ENCODE measurements at places on chromosomes 11 and 22. TPM values are rescaled to one million over a fixed set of nuclear protein-coding genes. Genes with fewer than 3 reads are reported as not detected.
A peak's percentile ranks its signal among the peaks of the same experiment; 100 is the strongest.

DNA sequence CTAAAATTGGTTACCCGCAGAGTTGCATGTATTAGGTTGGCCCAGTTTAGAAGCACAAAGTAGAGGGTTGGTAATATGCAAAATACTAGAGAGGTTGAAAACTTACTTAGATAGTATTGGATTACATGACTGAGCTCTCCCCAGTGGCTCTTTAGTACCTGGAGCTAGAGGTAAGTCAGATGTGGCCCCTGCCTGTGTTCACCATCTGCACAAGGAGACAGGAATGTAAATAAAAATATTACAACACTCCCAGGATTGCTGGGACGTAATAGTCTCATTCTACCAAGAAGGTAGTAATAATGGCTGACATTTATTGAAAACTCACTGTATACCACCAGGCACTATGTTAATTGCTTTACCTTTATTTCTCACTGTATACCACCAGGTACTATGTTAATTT lies 129.6 kb downstream of the SLC17A6 start:
- DNase-seq: no peak

- no peak for DNase-seq
Observed at GRCh38 chr11:72727521-72727920, 24.7 kb downstream of the ARAP1 start.

DNA sequence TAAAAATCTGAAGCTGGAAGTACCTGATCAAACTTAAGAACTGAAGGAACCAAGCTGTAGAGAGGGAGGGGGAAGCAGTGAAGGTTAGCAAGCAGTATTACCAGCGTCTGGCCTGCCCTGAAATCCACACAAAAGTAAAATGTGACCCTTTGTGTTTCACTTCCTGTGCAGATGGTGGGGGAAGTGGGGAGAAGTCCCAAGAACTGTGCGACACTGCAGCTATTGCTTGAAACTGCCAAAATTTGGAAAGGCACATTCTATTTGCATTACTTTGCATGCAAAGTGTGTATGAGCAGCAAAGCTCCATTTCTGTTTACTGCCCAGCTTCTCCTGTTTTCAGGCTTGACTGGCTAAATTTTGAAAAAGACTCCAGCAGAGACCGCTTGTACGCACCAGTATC lies 72.1 kb upstream of the BMAL1 start:
- no peak for DNase-seq

DNA sequence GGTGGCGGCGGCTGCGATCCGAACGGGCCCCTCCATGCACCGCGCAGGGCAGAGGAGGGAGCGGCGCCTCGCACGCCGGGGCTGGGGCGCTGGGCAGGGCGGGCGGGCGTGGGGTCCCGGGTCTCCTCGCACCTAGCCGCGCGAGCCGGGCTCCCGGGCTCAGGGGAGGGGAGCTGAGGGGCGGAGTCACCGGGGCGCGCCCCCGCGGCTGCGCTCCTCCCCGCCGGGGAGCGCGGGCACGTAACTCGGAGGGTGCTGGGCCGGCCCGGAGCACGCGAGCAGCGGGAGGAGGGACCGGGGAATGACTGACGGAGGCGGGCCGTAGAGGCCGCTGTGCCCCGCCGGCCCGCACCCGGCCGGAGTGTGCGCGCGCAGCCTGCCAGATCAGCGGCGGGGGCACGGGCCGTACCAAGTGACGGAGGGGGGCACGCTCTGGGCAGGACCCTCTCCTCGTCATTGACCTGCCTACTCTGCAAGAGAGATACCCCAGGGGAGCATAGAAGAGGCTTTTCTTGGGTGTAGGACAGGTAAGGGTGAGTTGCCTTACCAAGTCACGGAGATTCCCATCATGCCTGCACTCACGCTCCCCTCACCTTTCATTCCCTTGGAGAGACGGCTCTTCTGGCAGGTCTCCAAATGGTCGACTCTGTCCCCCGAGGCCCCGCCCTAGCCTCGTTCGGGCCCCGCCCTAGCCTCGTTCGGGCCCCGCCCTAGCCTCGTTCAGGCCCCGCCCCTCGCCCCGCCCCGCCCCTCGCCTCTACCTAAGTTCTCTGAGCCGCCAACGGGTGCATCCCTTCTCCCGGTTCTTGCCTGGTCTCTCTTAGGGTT lies at the start of gene CDON:
TSS of gene CDON (minus strand) at position 188 of the 828 bp plus-strand sequence. CDS start 39,390 bp downstream, outside the sequence.
- DNase-seq: peak; percentile 88

GRCh38 chr11:98589967-98590366 lies 430.8 kb upstream of the CNTN5 start:
- peak; percentile 26 for DNase-seq

- no peak for DNase-seq
Observed at GRCh38 chr22:17866127-17866526, 91.9 kb upstream of the BID start.

- peak; percentile 95 for DNase-seq
Observed at GRCh38 chr11:36149538-36150242, 139.5 kb downstream of the COMMD9 start.

- DNase-seq: no peak
Observed at GRCh38 chr11:110392056-110392455, 37.7 kb upstream of the FDX1 start.

DNA sequence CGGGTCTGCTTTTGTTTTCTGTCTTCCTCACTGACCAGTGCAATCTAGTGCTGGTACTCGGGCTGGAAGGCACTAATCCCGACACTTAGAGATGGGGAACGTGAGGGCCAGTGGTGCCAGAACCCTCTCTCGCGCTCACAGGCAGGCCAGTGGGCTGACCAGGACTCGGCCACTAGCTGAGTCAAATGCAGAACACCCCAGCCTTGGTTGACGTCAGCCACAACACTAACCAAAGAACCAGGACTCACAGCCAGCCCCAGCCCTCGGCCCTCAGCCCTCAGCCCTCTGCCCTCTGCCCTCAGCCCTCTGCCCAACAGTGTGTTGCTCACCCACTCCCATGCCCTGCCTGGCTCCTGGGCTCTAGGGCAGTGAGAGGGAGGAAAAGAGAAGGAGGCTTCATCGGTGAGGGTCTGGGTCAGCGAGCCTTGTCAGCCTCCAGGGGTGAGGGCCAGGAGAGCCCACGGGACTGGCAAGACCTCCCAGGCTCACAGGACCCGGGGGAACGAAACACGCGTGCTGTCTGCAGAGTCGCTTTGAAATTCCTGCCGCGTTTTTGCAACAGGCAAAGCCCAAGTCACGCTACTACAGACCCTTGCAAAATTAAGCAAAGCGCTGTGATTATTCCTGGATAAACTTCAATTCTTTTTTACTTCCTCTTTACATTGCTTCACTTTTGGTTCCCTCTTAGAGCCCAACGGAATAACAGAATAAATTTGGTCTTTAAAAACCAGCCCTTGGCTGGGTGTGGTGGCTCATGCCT lies 27.5 kb downstream of the KIAA0930 start:
- DNase-seq: no peak

DNA sequence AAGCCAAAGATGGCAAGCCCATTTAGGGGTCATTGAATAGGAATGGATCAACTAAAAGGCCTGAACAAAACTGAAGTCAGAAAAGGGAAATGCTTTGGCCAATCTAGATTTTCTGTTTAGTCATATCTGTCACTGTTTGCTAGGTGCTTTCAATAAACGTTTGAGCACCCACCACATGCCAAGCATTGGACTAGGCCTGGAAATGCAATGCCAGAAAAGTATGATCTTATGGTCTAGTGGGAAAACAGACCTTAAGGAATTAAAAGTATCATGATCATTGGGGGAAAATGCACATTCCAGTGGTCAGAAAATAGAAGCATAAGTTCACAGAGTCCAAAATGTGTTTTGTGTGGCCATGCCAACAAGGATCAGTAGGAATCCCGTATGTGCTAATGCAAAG lies 76.8 kb upstream of the BIRC3 start:
- DNase-seq: no peak

DNA sequence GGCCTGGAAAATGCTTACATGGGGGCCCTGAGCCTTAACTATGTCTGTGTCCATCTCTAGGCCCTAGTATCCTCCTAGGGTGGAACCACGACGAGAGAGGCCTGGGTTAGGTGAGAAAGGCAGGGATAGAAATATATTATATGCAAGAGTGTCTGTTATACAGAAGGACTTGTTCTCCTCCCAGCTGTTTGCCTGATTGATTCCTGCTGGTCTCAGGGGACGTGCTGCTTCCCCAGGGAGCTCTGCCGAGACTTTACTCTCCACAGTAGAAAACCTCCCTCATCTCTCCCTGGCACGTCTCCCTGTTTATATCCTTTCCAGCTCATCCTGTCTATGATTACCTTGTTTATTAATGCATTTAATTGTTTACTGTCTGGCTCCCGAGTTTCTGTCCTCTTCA lies 132.6 kb downstream of the MIAT start:
- DNase-seq: no peak

DNA sequence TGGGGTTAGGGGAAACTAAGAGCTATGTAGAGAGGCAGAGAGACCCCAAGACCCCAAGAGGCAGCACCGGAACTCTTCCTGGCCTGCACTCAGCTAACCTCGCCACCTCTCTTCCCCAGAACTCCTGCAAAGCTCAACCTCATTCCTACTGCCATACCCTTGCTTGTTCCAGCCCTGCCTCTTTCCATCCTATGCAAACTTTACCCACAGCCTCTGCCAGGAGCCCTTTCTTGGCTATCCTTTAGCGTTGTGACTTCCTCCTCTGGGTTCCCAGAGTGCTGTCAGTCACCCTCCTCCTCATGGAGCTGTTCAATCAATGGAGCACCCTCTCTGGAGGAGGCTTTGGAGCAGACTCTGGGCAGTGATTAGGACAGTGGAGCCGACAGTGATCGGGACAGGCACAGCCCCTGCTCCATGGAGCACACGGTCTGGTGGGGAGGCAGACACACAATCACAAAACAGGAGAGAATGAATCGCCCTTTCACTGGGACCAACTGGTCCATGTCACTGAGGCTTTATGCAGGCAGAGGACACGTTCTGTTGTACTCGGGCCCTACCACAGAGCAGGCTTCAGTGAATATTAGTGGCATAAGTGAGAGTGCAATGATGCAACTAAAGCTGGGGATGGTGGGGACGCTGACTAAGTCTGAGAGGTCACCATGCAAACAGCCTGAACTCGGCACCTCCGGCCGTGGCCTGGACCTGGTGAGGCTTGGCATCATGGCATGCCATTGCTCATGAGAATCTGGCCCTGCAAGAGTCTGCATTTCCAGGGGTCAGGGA lies 24.6 kb upstream of the P2RY2 start:
- DNase-seq: no peak

DNA sequence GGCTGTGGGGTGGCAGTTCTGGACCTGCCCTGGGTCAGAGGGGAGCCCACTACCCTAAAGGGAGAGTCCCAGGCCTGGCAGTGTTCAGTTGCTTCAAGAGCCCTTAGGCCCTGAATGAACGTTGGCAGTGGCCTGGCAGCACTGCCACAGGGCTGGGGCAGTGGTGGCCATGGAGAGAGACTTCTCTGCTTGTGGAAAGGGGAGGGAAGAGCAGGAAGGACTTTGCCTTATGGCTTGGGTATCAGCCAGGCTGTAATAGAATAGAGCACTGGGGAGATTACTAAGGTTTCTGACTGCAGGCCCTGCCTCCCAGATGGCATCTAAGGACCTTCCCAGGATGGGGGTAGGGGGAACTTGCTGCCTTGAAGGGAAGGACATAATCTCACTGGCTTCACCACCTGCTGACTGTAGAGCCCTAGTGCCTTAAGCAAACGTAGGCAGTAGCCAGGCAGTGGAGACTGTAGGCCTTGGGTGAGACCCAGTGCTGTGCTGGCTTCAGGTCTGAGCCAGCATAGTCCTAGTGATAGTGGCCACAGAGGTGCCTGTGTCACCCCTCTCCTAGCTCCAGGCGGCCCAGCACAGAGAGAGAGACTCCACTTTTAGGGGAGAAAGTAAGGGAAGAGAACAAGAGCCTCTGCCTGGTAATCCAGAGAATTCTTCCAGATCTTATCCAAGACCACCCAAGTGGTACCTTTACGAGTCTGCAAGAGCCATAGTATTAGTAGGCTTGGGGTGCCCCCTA lies 27.6 kb downstream of the PLA2G6 start:
- no peak for DNase-seq

DNA sequence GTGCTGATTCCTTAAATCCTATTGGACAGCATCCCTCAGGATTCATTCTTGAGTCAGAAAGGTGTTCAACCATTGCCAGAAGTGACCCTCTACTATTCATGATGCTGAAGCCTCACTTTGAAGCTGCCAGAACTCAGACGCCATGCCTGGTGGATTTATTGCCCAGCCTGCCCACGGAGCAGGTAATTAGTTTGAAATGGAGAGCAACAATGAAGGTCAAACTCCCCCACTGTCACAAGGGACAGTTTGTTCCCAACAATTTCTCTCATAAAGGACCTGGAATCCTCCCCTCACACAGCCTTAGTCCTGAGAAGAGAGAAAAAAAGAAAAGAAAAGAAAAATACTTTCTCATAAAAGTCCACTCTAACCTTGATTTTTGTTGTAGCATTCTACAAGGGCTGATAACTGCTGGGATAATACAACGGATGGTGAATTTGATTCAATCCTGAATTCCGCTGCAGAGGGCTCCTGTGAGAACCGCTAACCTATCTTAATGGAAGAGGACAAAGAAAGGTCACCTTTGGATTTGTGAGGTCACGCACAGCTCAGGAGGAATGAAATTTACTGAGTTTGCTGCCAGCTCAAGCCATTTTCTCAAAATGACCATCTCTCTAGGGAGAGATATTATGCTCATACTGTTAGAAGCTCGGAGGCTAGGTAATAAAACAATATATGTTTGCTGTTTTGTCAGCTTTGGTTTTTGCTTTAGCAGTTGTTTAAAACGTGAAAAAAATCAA lies 161.6 kb upstream of the SYN3 start:
- DNase-seq: no peak

- no peak for DNase-seq
Observed at GRCh38 chr11:120652705-120653335, 141.3 kb downstream of the GRIK4 start.

DNA sequence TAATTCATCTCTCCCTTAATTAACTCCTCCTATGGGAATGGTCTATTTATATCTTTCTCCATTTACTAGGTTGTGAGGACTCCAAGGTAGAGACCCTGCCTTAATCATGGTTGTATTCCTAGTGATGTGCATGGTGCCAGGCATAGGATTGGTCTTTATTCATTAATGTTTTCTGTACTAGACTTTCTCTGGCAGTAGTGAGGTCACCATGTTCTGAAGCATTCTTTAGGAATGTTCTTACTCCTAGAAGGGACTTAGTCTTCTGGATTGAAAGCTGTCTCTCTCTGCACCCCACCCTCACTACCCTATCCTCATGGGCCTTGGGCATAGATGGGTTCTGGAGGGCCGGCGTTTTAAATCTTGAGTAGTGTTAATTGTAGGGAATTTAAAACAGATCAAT lies 10.6 kb upstream of the INSC start:
- DNase-seq: no peak

CHRNA10 gene
- total RNA-seq: 2.2 TPM

C11orf21 gene
- total RNA-seq: 56.3 TPM

DRG1 gene
- total RNA-seq: 41.7 TPM

DGCR6 gene
- 8.3 TPM for total RNA-seq

EIF3L gene
- 1,099 TPM for total RNA-seq

DUSP8 gene
- total RNA-seq: 1.1 TPM
